Nephron progenitor cell (in vitro differentiated cells): ENCODE measurements at places on chromosomes 7 and 10.

DNA sequence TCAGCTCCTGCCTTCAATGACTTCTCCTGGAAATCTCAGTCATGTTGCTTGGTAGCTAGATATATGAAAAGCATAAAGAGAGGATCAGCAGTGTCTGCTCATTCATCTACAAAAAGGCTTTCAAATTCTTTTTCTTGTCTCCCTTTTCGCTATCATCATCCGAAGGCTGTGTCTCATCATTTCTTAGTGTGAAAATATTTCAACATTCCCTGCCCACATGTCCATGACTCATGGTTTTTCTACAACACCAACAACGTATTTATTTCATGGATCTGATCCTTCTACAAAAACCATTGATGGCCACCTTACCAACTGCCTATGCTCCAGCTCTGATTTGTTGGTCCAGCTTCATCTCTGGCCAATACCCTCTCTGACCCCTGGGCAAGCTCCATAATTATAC lies 472.5 kb upstream of the GHITM start:
- H3K27me3 ChIP-seq, result no peaks in the 10 kb centered on the region
- no peak overlapping the region for H3K27ac ChIP-seq
- DNase-seq, result no peak
- no peaks in the 10 kb centered on the region for H3K36me3 ChIP-seq

GRCh38 chr10:110865186-110865808 lies 6.4 kb upstream of the PDCD4 start:
- peaks cover 3% of the 10 kb centered on the region for H3K27me3 ChIP-seq
- H3K4me3 ChIP-seq, result no peak overlapping the region
- peaks cover 59% of the 10 kb centered on the region for H3K4me1 ChIP-seq
- H3K27ac ChIP-seq, result peak overlapping the region; percentile 20
- peaks cover 6% of the 10 kb centered on the region for H3K36me3 ChIP-seq
- no peak for DNase-seq

- no peak for DNase-seq
- peaks cover 9% of the 10 kb centered on the region for H3K27me3 ChIP-seq
- no peaks in the 10 kb centered on the region for H3K36me3 ChIP-seq
- H3K27ac ChIP-seq, result no peak overlapping the region
- H3K4me3 ChIP-seq, result no peak overlapping the region
- peaks cover 8% of the 10 kb centered on the region for H3K4me1 ChIP-seq
Observed at GRCh38 chr7:50153148-50153547, 60.1 kb upstream of the ZPBP start.

- no peak for DNase-seq
- no peak overlapping the region for H3K4me3 ChIP-seq
- H3K36me3 ChIP-seq, result no peaks in the 10 kb centered on the region
- H3K27me3 ChIP-seq, result peaks cover 4% of the 10 kb centered on the region
- no peak overlapping the region for H3K27ac ChIP-seq
Observed at GRCh38 chr10:78296785-78297184, 263.1 kb downstream of the RPS24 start.

DNA sequence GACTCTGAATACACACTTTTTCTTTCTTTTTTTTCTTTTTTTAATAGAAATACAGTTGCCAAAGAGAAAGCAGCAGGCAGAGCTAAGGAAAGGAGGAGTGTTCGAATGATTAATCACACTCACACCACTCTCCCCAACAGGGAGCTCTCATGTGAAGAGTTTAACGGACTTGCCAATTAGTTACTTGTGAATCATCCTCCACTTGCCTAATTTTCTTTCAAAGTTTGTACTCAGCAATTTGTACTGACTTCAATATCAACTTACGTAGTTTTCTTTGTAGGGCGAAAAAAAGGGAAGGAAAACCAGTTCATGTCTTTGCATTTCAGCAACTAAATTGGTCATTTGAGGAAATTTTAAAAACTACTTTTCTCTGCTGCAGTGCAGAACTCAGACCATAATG lies 109.2 kb downstream of the PIP4K2A start:
- H3K36me3 ChIP-seq, result peaks cover 30% of the 10 kb centered on the region
- peak overlapping the region; percentile 96 for H3K27ac ChIP-seq
- no peak for DNase-seq
- H3K4me3 ChIP-seq, result peak overlapping the region; percentile 54

- no peaks in the 10 kb centered on the region for H3K36me3 ChIP-seq
- no peak for DNase-seq
- H3K27me3 ChIP-seq, result no peaks in the 10 kb centered on the region
- H3K4me1 ChIP-seq, result peaks cover 21% of the 10 kb centered on the region
- H3K27ac ChIP-seq, result peak overlapping the region; percentile 5
- H3K4me3 ChIP-seq, result no peak overlapping the region
Observed at GRCh38 chr10:115945701-115946445, 327.1 kb downstream of the GFRA1 start.

DNA sequence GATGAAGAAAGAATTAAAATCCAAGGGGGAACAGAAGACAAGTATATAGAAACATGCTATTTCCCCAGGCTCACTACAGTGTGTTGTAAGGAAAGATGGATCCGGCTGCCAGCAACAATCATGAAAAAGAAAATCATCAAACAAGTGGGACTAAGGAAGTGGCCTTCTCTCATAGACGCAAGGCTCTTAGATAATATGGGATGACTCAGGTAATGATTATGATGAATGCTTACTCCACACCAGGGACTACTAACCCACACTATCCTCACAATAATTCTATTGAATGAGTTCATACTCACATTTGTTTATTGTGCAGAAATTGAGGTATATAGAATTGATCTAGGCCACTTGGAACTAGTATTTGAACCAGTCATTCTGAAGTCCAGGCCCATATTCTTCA lies 111.2 kb upstream of the BET1 start:
- H3K27me3 ChIP-seq, result peaks cover 16% of the 10 kb centered on the region
- no peak overlapping the region for H3K4me3 ChIP-seq
- no peaks in the 10 kb centered on the region for H3K36me3 ChIP-seq

- H3K4me3 ChIP-seq, result no peak overlapping the region
- H3K36me3 ChIP-seq, result peaks cover 26% of the 10 kb centered on the region
- no peak overlapping the region for H3K27ac ChIP-seq
- H3K4me1 ChIP-seq, result peaks cover 59% of the 10 kb centered on the region
- H3K27me3 ChIP-seq, result peaks cover 7% of the 10 kb centered on the region
Observed at GRCh38 chr7:2710901-2711551, 23.0 kb downstream of the AMZ1 start.

- no peaks in the 10 kb centered on the region for H3K36me3 ChIP-seq
- H3K27me3 ChIP-seq, result peaks cover 15% of the 10 kb centered on the region
- H3K4me3 ChIP-seq, result no peak overlapping the region
- H3K27ac ChIP-seq, result no peak overlapping the region
Observed at GRCh38 chr7:72467237-72467636, 55.1 kb upstream of the CALN1 start.

DNA sequence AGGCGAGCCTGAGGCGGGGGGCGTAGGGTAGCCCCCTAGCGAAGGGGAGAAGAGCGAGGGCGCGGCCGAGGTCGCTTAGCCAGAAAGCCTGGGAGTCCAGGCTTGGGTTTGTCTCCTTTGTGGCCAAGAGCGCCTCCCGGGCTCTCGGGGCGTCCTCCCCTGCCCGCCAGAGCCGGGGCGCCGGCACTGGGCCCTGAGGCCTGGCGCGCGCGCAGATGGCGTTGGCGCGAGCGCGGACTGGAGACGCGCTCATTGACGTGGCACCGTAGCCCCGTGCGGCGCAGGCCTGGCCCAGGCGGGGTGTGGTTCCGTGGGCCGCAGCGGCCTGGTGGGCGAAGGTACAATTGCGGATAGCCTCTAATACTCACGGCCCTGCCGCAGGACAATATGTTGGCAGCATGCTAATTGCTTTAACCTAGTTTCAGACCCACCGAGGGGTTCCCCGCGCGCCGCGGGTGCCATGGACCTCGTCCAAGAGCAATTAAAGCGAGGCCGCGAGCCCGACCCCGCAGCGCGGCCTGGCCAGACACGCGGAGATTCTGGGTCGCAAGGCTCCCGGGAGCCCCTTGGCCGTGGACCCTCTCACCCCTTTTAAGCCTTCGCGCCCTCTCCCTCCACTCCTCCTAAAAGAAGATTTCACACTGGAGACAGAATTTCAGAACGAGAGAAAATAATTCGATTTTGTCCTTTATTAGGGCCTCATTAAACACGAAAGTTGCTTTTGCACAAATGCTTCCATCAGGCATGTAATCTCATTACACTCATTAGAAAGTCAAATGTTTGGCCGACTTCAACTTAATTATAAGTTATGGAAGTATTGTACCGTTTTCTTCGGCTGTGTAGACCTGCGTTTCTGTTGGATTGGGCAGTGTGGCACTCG lies 3.1 kb downstream of the PTF1A start:
- H3K4me1 ChIP-seq, result peaks cover 9% of the 10 kb centered on the region
- no peak overlapping the region for H3K27ac ChIP-seq
- peak overlapping the region; percentile 63 for H3K4me3 ChIP-seq
- no peak for DNase-seq

DNA sequence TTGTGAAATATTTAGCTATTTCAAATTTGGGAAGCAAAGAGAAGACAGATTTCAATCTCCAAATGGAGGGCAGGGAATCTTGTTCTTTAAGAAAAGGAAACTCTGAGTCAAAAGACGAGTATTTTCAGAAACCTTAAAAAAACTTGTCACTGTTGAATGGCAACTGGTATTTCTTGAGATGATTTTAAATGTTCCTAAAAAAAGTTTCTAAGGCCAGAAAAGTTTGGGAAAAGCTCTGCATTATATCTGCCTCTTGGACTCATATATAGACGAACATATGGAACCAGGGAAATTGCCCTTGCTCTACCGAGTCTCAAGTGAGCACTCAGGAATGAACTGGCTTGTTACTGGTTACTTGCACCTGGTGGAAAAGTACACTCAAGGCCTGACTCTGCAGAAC lies 69.5 kb downstream of the ADAM22 start:
- no peaks in the 10 kb centered on the region for H3K27me3 ChIP-seq
- DNase-seq, result no peak
- no peaks in the 10 kb centered on the region for H3K4me1 ChIP-seq
- H3K36me3 ChIP-seq, result no peaks in the 10 kb centered on the region
- H3K27ac ChIP-seq, result no peak overlapping the region
- H3K4me3 ChIP-seq, result no peak overlapping the region

DNA sequence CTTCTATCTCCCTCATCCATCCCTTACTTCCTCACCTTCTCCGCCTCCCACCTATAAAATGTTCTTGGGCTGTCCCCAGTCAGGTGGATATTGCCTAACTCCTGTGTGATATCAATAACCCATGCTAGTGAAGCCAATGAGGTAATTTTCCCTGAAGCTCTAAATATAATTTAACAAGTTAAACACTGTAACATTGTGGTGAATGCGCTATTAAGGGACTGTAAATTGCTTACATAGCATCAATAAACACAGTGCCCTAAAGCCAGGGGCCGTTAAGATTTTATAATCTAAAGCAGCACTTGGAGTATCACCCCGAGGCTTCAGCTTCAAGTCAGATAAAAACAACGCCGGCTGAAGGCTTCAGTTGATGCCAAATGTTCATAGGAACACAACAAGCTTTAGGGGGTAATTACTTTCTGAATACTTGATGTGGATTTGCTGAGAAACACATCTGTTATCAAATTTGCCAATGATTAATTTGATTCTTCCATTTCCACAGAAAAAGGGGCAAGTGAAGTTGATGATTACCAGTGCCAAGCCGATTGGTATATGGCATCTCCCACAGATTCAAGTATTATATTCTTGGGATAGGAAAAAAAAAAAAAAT lies 138.4 kb downstream of the CREB5 start:
- H3K4me3 ChIP-seq, result no peak overlapping the region
- H3K27ac ChIP-seq, result no peak overlapping the region
- peaks cover 56% of the 10 kb centered on the region for H3K4me1 ChIP-seq
- no peak for DNase-seq

DNA sequence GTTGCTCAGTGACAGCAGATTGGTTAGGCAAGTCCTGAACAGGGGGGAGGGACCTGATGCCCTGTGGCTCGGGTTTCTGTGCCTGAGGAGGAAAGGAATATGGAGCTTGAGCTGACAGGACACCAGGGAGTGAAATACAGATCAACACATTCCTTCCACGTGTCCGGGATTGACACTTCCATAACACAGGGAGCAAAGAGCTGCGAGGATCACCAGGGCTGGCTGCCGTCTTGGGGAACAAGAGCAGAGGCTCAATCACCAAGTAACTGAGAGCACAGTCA lies 36.7 kb upstream of the EFCAB10 start:
- peaks cover 21% of the 10 kb centered on the region for H3K36me3 ChIP-seq
- H3K27me3 ChIP-seq, result peaks cover 4% of the 10 kb centered on the region
- H3K4me1 ChIP-seq, result peaks cover 64% of the 10 kb centered on the region
- peak overlapping the region; percentile 83 for H3K27ac ChIP-seq
- H3K4me3 ChIP-seq, result no peak overlapping the region
- DNase-seq, result peak; percentile 29

DNA sequence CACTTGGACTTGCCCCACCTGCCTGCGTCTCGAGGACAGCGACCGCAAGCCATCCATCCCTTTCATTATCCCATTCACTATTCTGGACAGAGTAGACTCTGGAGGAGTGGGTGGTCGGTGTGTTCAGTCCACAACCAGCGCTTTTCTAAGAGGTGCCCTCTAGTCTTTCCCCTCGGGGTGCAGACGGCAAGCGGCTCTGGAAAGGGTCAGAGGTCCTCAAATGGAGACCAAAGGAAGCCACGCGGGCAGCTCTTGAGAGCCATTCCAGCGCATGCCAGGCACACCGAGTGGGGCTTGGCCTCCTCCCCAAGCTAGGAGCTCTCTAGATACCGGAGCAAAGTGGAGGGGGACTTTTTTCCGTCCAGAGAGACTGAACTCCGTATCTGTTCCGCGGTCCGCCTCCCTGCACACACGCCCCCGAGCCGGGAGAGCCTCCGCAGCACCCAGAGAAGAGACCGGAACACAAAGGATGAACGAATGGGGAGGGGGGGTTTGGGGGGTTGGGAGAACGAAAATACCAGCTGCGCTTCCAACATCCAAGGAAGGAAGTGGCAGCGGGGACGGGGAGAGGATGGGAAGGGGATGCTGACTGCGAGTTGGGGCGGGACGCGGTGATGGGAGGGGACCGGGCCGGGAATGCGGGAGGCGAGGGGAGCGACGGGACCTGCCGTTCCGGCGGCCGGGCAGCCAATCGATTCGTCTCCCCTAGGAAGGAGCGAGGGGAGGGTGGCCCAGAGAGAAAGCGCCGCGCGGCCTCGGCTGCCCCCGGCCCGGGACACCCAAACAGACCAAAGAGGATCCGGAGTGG lies 515 bp downstream of the GSDME start:
- peaks cover 26% of the 10 kb centered on the region for H3K4me1 ChIP-seq
- H3K36me3 ChIP-seq, result no peaks in the 10 kb centered on the region
- peak overlapping the region; percentile 90 for H3K4me3 ChIP-seq

GRCh38 chr7:39727231-39728012 lies 104.0 kb downstream of the RALA start:
- no peaks in the 10 kb centered on the region for H3K4me1 ChIP-seq
- no peak overlapping the region for H3K4me3 ChIP-seq
- H3K27ac ChIP-seq, result no peak overlapping the region

- no peak for DNase-seq
Observed at GRCh38 chr7:15889507-15889906, 203.0 kb upstream of the MEOX2 start.

DNA sequence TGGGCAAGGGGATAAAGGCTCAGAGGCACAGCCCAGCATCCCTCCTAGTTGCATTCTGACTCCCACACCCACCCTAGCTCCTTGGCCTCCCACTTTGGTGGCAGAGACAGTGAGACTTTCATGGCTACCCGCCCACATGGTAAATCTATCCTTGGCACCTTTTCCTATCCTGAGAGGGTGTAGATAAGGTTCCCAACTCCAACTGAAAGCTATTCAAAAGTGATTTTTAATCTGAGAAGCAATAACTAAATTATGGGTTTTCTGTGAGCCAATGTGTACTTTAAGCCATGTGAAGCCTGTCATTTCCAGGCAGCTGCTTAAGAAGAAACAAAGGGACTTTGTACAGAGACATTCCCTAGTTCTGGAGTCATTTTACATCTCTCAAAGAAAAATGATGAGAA lies 9.1 kb downstream of the LAMB1 start:
- no peaks in the 10 kb centered on the region for H3K27me3 ChIP-seq
- H3K4me1 ChIP-seq, result peaks cover 43% of the 10 kb centered on the region
- DNase-seq, result no peak
- no peak overlapping the region for H3K27ac ChIP-seq
- H3K36me3 ChIP-seq, result peaks cover 62% of the 10 kb centered on the region
- H3K4me3 ChIP-seq, result no peak overlapping the region
